Activated CD8-positive, alpha-beta T cell treated with anti-CD3 and anti-CD28 coated beads, Interleukin-2, amount 10 ng/mL, durations not matched to agents 7 days and 5 days (primary cell): ENCODE measurements at places on chromosomes 6 and 20.

- no peak for DNase-seq
Measured at GRCh38 chr20:24491041-24491756, 21.8 kb downstream of the SYNDIG1 start.

DNA sequence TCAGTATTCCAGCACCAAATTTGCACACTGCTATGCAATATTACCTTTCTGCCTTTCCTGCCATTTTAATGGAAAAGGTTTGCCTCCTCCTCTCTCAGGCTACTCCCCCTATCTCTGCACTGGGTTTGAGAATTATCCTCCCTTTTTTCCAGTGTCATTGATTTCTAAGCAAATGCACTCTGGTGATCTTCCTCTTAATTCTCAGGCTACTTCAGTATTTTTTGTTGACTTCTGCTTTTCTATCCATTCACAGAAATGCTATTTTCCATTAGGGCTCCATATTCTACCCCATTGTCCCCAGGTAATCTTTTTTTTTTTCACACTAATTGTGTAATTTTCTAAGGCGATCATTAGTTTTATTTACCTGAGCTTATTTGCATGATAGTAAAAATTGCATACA is 144.0 kb downstream of the GJA1 start:
- DNase-seq = no peak

DNA sequence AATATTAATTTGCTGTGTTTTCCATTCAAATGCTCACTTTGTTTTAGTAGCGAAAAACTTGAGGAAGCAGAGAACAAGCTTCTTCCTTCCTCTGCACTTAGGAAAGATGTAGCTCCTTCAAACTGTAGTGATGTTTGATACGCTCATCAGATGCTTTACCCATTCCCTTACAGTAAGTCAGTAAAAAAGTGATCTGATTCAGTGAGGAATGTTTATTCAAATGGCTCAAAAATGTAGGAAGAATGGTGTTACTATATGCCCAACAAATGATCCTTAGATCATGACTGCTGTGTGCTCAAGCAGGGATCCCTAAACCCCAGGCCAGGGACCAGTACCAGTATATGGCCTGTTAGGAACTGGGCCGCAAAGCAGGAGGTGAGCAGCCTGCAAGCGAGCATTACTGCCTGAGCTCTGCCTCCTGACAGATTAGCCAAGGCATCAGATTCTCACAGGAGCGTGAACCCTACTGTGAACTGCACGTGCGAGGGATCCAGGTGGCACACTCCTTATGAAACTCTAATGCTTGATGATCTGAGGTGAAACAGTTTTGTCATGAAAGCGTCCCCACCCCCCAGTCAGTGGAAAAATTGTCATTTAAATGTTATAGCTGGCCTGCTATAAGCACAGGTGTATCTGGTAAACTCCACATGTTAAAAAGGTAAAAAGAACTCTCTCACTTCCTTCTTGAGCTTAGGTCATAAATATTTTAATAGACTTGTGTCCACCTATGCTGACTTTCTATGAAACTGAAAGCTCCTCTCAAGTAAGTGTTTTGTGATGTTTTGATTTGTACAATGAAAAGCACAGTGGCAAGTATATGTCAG is 187.2 kb downstream of the FOXC1 start:
- no peak for DNase-seq

GRCh38 chr6:32187009-32187709 is 2.8 kb downstream of the PBX2 start:
- DNase-seq = no peak

DNA sequence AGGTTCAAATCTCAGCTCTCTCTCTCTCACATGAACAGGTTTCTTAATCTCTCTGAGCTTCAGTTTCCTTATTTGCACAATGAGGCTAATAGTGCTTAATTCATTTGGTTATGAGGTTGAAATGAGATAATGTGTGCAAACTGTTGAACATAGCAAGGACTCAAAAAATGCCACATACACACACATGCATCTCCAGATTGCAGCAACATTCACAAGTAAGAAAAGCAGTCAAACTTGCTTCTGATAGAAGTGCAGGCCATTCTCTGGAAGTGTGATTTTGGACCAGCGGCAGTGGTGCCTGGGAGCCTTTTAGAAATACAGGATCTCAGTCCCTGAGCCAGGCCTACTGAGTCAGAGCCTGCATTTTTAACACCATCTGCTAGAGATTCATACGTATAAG is 25.7 kb downstream of the GSTA4 start:
- no peak for DNase-seq

DNA sequence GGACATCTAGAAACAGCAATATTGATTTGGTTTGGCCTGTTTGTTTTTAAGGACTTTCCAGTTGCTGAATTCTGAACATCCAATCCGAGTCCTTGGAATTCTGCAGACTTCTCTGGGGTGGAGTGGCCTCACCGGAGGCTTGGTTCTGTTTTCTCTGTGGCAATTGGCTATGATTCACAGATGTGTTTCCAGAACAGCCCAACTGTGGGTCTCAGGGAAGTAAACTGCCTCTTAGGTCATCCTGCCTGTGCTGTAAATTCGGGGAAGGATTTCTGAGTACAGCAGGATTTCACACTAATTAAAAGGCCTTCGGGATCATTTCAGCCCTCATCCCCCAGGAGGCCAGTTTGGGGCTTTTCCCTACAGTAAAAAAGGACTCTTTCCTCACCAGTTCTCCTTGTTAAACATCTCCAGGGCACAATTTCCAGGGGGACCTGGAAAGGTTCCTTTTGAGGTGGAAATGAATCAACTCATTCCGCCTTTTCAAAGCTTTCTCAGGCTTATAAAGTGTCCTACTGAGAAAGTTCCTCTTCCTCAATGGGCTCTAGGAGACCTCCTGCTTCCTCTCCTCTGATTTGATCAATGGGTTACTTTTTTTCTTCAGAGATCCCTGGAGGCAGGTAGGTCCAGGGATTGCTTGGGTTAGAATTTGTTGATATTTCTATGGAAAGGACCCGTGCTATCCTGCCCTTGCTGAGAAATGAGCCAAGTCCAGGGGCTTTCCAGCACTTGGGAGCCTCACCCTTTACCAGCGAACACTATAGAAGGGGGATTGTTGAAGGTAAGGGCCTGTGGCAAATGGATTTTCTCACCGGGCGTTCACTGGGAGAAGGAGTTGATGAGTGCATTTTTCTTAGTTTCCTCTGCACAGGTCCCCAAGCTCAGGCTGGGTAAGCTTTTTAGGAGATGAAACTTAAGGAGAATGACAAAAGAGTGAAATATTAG is 114.6 kb downstream of the CLIC5 start:
- no peak for DNase-seq

- no peak for DNase-seq
Measured at GRCh38 chr6:91149246-91149955, 562.5 kb upstream of the MAP3K7 start.

DNA sequence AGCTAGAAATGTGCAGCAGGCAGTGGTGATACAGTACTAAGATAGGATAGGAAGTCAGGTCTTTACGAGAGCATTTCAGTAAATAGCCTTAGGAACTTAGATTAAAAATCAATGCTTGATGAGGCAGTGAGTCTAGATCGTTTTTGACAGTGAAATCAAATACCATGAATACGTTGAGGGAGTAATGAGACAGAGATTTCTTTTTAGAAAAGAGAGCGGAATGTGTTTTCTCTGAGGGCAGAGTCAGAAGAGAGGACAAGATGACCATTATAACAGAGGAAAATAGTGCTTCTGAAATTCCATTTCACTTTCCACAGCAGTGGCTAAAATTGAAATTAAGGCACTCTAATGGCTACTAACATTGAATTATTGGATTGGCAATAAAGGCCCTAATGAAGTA is 339.6 kb downstream of the UTRN start:
- DNase-seq = no peak

GRCh38 chr20:50056951-50057713 is 55.8 kb downstream of the UBE2V1 start:
- no peak for DNase-seq

DNA sequence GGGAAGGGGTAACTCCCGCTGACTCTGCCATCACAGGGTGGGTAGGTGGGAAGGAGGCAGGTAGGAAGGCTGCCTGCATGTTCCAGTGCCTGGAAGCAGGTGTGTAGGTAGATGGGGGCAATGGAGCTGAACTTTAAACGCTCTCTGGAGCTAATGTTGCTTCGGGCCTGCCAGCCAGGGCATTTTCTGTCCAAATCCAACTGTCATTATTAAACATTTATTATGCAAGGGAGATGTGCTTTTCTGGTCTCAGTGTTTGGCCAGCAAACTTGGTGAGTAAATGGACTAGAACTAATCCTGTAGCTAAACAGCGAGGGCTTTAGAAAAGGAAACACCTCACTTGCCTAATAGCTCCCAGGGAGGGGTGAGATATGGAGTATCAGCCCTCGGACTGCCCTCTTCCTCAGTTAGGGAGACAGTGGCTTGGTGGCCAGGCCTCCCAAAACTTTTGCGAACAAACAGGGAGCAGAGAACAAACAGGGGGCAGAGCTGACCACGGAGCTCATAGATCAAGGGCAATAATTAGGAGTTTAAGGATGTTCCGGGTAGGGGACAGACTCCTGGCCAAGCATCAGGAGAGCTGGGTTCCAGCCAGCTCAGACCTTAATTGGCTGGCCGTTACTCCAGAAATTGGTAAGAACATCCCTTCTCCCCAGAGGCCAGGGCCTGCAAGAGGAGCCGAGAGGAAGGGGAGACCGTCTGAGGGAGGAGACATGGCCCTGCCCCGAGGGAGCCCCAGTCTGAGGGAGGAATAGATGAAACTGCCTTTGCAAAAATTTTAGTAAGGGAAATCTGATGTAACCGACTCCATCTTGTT is 131.1 kb downstream of the VEGFA start:
- DNase-seq = no peak

- no peak for DNase-seq
Measured at GRCh38 chr20:4610871-4611270, 110.8 kb upstream of the PRND start.

GRCh38 chr6:99347804-99348203 is 1.7 kb downstream of the FAXC start:
- no peak for DNase-seq

DNA sequence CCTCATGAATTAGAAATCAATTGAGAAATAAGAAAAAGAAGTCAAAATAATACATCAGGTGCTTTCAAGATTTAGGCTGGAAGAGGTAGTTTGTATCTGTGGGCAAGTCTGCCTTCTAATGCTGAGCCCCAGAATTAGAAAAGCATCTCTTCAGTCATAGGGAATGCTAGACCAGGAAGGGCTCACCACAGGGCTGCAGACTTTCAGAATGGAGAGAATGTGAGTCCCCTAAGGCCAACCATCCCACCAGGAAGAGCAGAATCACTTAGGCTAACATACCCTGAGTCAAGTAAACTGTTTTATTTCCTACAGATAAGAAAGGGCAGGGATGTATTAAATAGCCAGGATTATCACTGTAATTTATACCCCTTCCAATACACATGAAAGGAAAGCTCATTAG is 510.2 kb downstream of the RNF144B start:
- no peak for DNase-seq

DNA sequence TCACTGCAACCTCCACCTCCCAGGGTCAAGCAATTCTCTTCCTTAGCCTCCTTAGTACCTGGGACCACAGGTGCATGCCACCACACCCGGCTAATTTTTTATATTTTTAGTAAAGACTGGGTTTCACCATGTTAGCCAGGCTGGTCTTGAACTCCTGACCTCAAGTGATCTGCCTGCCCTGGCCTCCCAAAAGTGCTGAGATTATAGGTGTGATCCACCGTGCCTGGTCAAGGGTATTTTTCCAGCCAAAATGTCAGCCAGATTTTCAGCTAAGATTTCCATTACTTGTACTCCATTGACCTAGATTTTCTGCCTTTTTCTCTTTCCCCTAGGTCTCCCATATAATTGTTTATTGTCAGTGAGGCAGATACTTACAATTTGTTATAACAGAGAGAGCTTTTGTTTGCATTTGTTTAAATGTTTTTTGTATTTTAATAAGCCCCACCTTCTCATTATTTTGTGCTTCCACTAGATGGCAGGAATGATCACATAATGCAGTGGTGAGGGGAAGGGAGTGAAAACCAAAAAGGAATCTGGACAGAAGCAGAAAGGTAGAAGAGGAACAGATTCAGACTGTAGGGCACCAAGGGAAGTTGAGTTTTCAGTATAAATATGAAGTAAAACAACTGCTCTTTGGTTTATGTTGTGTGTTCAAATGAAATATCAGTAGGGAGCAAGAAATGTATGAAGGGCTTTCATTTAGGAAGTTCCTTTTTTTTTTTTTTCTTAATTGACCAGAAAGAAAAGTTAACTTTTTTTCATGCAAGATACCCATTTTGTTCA is 29.7 kb downstream of the RPF2 start:
- no peak for DNase-seq

GRCh38 chr6:13141387-13141786 is 186.9 kb downstream of the TBC1D7 start:
- DNase-seq = no peak
